Left lobe of liver (tissue), 2 donors: ENCODE measurements at places on chromosomes 5 and 9.

- DNase-seq, result no peak
Observed at GRCh38 chr5:124236361-124237205, 509.9 kb downstream of the ZNF608 start.

GRCh38 chr9:121646992-121647391 is 4.4 kb upstream of the DAB2IP start:
- no peak for DNase-seq

- no peak for DNase-seq
Observed at GRCh38 chr5:3103262-3103811, 351.9 kb upstream of the IRX2 start.

DNA sequence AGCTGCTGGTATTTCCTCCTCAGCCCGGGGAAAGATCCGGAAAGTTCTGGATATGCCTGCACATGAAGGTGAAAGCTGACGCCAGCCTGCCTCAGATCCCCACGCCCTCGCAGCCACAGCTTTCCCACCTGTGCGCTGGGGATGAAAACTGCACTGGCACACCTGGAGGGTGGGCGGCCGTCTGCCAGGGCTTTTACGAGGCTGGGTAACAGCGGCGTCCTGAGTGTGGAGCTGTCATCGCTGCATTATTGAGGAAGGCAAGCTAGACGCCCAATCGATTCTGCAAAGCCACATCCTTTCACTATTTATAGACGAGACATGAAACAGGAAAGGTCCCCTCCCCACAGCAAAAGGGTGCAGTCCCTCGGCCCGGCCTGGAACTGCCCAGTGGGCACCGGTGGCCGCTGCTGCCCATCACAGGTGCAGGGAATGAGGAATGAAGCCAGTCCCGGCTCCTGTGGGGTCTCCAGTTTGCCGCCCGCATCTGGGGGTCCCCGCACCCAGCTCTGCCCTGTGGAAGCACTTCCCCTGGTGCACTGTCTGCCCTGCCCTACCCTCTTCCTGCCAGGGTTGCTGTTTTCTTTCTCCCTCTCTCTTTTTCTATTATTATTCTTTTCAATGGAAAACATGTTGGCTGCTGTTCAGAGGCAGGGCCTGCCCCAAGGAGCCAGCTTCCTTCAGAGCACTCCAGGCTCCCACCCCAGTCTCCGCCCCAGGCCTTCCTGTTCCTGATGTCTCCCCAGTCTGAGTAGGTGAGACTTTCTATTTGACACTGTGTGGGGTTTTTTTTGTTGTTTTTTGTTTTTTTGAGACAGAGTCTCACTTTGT is 7.0 kb downstream of the NOTCH1 start:
- DNase-seq, result no peak

DNA sequence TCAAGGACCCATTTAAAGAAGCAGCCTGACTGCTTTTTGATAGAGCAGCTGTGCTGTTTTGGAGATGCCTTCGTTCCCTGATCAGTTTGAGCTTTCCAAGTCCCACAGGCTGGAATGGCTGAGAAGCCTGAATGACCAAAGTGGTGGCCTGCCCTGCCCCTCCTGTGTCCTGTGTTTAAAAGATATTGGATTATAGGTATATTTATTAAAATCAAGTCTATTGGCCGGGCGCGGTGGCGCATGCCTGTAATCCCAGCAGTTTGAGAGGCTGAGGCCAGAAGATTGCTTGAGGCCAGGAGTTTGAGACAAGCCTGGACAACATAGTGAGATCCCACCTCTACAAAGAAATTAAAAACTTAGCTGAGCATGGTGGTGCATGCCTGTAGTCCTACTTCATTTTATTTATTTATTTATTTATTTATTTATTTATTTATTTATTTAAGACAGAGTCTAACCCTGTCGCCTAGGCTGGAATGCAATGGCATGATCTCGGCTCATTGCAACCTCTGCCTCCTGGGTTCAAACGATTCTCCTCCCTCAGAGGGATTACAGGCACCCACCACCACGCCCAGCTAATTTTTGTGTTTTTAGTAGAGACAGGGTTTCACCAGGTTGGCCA is 87.7 kb downstream of the CACNA1B start:
- DNase-seq, result no peak

GRCh38 chr5:112907166-112907631 is 14.8 kb downstream of the REEP5 start:
- no peak for DNase-seq

DNA sequence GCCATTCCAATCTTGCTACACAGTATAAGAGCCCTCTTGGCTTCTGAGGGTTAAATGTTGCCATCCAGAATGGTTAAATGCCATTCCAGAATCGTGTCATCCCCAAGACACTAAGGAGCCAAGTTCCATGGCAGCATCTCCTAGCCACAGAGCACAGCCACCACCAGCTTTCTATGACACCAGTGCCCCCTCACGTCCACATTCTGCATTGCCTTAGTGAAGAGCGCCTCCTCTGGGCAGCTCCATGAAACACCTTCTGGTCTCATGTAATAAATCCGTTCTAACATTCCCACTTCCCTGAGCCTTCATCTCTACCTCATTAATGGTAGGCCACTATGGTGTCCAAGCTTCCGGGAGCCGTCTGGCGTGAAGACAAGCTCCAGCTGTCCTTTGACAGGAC is 12.4 kb downstream of the CBY3 start:
- DNase-seq, result no peak

GRCh38 chr5:172569861-172570558 is 71.1 kb upstream of the NEURL1B start:
- DNase-seq, result no peak

DNA sequence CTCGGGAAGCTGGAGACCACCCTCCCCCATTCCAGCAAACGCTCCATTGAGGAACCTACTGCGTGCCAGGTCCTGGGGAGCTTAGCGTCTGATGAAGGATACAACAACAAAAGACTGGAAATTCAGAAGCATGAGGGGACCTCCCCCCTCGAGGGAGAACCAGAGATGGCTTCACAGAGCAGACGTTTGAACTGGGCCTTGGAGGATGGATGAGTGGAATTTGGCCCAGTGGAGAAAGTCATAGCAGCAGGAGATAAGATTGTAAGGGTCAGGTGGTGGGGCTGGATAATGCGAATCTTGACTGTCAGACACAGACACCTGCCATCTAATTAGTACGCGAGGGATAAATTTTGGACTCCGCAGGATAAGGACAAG is 1.2 kb upstream of the SLC25A51 start:
- DNase-seq, result no peak

DNA sequence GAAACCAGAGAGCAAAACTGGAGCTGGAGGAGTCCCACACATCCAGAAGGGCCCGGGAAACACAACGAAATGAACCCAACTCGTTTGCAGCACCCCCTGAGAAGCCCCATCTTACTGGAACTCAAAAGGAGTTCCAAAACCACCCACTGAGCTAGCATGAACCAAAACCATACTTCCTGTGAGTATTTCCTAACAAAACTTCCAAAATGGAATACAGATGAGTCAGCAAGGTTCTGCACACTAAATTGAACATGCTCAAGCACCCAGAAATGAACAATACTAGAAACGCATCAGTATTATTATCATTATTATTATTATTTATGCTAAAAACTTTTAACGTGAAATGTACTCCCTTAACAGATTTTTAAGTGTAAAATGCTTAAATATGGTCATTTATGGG is 8.0 kb upstream of the SPOCK1 start:
- no peak for DNase-seq

DNA sequence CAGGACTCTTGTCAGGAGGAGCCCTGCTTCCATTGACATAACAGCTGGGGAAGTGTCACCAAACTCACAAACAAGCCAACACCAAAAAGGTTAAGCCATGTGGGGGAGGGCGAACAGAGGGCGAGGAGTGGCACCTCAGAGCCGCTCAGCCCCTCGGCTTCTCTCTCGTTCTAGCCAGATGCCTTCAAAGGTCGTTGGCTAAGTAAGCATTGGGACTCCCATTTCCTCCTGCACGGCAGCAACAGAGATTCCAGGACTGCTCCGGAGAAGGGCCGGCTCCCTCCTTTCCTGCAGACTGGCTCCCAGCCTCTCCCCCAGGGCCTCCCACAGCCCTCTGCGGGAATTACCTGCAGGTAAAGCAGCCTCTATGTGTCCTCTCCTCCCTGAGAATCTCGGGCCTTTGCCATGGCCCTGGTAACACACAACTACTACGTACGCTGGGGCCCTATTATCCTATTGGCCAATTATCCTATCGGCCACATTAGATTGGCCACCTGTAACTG is 52.1 kb upstream of the RNU6ATAC start:
- peak; percentile 67 for DNase-seq

DNA sequence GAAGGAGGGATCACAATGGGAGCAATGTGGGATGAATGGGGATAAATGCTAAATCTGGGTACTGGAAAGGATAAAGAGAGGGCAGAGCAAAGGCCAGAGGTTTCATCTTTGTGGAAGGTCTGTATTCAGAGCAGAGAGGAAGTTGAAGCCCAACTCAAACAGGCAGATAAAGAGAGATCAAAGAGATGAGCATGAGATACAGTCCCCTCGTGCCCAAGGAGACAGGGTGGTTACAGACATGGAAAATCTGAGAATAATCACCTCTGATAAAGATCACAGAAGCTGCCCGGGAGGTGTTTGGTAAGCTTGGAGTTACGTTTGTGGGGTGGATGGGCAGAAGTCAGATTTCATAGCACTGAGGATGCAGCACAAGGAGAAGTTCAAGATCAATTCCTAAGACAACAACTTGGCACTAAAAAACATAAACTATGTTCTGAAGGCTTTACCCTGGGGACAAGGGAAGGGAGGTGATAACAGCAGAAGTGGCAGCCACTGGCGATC is 459 bp upstream of the ERAP2 start:
- no peak for DNase-seq

DNA sequence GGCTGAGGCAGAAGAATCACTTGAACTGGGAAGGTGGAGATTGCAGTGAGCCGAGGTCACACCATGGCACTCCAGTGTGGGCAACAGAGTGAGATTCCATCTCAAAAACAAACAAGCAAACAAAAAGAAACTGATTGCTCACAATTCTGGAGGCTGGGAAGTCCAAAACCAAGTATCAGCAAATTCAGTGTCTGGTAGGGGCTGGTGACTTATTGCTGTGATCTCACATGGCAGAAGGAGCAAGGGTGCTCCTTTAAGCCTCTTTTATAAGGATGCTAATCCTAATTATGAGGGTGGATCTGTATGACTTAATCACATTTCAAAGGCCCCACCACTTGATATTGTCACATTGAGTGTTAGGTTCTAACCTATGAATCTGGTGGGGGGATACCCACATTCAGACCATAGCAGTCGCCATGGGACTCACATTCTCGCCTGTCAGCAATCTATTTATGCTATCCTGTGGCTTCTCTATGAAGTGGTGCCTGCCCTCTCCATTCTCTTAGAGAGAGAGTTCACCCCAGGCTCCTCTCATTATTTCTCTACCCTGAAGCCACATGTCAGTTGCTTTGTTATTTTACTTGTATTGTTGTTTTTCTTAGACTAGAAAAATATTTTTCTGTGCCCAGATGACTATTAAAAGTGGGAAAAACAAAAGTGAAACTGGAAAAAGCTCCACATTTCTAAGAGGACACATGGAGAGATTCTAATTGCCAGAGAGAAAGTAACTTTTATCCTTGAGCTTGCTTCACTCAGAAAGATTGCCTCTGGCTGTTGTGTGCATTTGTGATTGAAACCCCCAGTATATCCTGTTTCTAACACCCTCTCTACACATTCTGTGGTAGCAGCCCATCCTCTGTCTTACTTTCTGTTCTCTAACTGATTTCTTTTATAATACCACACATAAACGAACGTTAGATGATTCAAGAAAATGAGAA is 18.8 kb upstream of the PRLR start:
- no peak for DNase-seq

- DNase-seq, result no peak
Observed at GRCh38 chr5:123085638-123086286, 3.3 kb upstream of the PRDM6 start.

DNA sequence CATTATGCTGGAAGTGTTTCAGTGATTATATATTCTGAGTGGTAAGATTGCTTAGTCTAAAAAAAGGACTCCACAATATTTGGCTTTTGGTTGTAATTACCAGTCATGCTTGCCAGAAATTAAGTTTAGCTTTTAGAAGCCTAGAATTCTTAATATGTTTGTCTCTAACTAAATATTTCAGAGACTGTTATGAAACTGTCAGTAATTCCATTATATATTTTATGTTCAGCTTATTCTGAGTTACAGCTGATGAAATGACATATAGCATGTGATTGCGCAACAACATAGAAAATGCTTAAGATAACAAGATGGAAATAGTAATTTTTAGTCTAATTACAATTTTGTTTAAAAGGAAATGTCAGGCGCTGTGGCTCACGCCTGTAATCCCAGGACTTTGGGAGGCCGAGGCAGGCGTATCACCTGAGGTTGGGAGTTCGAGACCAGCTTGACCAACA is 44.2 kb downstream of the KIAA1958 start:
- no peak for DNase-seq

DNA sequence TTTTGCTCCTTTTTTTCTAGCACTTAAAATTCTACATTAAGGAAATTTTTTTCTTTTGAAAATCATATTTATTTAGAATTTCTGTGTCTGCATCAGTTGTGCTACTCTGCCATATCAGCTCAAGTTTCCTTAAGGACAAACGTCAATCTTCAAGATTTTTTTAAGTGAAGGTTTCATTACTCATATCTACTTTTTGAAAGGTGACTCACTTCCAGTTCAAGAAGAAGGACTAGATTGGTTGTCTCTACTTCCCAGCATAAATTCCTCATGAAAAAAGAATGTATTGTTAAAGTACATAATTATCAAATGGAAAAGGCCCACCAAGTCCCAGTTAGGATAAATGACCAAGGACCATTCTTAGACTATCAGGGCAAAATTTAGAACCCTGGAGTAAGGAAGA is 626.5 kb downstream of the DMRTA1 start:
- no peak for DNase-seq

GRCh38 chr9:101639311-101639710 is 44.5 kb upstream of the PPP3R2 start:
- DNase-seq, result peak; percentile 71

DNA sequence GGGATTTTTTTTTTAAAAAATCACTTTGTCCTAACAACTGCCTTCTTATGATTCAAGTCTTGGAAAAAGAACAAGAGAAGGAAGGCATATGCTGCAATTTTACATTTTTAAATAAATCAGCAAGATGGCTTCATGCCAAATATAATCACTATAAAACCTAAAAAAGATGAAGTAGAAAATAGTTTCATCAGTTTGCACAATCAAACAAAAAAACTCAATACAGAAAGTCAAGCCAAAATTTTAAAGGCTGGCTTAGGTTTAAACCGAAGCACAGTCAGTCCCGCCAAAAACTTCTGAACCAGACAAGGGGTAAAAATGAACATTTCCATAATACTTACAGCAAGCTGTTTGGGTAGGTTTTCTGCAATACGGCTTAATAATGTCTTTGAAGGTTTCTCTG is 57.3 kb downstream of the ZFR start:
- no peak for DNase-seq

DNA sequence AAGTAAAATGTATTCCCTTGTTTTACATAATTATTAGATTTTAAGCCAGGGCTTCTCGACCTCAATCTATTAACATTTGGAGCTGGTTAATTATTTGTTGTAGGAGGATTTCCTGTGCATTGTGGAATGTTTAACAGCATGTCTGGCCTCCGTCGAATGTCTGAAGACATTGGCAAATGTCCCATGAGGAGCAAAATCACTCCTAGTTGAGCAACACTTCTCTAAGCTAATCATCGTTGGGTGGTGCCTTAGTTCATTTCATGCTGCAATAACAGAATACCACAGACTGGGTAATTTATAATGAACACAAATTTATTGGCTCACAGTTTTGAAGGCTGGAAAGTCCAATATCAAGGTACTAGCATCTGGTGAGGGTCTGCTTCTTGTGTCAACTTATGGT is 13.4 kb upstream of the VPS13A start:
- no peak for DNase-seq

GRCh38 chr5:91033370-91033769 is 349.7 kb downstream of the ARRDC3 start:
- peak; percentile 82 for DNase-seq

- DNase-seq, result no peak
Observed at GRCh38 chr9:34451545-34451944, 6.8 kb downstream of the FAM219A start.
